Activated naive CD4-positive, alpha-beta T cell treated with Interleukin-2 at 50 U/mL for 16 hours (primary cell): ENCODE measurements at places on chromosomes 1 and 21.

GRCh38 chr1:216617081-216617875 is 106.0 kb downstream of the ESRRG start:
- DNase-seq: no peak

- no peak for DNase-seq
Measured at GRCh38 chr1:22074803-22075202, 22.3 kb downstream of the CDC42 start.

GRCh38 chr1:243287652-243288051 is 31.8 kb downstream of the SDCCAG8 start:
- no peak for DNase-seq

DNA sequence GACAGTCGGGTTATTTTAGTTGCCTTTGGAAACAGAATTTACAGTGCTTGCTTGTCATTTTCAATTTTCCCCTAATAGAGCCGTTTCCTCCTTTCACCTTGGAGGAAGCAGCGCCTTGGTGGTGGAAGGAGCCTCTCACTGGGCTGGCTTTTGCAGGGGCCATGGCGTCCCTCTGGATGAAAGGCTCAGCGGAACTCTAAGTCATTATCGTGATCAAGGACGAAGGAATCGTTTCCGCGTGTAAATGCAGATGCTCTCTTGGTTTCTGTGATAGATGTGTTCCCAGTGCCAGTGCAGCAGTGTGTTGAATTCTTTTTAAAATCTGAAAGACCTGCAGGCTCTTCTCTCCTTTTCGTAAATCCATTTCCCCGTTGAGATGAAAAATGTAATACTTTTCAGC is 126.2 kb upstream of the LMO4 start:
- no peak for DNase-seq

DNA sequence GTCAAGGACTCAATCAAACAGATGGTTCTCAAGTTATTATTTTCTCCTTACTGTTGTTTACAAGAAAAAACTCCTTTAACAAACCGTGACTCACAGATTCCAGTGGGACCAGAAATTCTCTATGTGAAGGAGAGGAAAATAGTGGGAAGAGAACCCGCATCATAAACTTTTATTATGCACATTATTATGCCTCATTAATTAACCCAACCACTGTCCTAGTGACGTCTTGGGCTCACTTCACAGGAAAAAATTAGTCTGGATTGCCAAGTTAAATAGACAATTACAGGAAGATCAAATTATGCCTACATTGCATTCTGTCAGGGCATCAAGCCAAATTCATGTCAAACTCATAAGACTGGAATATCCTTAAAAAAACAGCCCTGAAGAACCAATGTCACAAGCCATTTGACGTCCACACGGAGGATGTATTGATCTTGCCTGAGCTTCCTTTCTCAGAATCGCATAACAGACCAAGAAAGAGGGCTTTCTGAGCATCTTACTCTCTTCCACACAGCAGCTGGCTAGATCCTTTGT is 347.8 kb downstream of the DUSP10 start:
- DNase-seq: no peak

DNA sequence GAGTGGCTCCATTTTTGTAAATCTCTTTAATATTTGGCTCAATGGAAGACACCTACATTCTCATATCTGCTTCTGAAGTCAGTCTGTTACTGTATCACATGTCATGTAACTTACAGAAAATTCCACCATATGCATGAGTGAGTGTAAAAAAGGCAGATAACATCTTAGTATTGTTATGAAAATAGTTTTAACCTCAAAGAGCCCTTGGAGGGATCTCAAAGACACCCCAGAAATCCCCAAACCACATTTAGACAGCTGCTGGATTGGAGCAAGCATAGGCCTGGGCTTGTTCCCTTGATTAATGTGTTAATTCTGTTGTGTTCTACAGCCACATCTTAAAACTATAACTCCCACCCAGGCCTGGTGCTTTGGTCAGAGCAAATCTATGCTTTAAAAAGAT is 16.9 kb downstream of the MACO1 start:
- DNase-seq: no peak

- no peak for DNase-seq
Measured at GRCh38 chr1:31390071-31390470, 17.2 kb upstream of the FABP3 start.

DNA sequence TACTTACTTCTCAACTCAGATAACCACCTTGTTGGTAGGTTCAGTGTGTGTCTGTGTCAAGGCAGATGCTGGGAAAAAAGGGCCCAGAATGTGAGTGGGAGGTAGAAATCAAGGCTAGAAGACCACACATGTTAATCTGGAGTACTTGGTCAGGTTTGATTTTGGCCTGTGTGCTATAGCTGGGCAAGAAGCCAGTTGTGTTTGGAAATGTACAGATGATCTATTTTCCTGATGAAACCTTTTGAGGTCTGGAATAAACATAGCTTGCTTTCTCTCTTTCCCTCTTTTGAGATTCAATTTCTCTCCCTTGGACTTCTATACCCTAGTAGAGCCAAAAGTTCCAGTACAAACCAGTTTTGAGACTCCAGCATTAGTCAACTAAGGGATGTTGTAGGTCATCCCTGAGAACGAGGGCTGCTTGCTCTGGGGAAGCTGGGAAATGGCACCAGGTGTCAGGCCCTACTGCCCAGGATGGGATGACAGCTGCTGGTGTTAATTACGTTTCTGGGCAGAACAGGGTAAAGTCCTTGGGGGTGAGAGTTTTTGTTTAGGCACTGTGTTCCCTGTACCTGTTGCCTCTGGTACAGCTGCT is 15.8 kb downstream of the MAPKAPK2 start:
- no peak for DNase-seq

- DNase-seq: no peak
Measured at GRCh38 chr1:208432346-208432745, 188.2 kb upstream of the PLXNA2 start.

- no peak for DNase-seq
Measured at GRCh38 chr1:46581681-46582455, 22.2 kb downstream of the MKNK1 start.

DNA sequence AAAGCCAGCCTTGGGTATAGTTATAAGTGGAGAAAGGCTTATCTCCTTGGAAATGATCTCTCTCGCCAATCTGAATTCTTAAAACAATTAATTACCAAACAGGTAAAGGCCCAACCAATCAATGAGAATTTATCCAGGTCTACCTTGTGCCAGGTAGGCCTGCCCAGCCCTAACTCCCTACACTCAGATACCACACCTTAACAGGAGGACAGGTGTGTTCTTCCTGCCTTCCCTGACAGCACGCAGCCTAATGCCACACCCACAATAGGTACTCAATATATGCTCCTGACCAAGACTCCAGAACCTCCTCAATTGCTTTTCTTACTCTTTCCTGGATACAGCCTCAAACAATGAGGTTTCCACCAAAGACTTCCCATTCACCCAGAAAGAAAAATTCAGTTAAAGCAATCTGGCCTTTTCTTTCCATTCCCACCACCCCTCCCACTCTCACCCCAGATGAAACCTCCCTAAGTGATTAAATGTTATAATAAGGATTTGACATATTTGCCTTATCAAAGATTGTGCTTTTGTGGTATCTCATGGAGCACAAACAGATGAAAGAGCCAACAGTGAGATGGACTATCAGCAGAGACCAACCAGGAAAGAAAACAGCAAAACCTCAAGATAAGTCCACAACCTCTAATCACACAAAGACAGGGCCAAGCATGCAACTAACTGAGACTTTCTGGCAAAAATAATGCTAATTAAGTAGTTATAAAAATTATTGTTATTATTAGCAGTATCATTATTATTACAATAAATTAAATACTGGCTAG is 25.6 kb downstream of the TRABD2B start:
- DNase-seq: no peak

- no peak for DNase-seq
Measured at GRCh38 chr1:151981178-151981525, 12.5 kb downstream of the S100A10 start.

- DNase-seq: no peak
Measured at GRCh38 chr21:41411449-41412089, 14.5 kb upstream of the MX1 start.

- no peak for DNase-seq
Measured at GRCh38 chr21:14877581-14878228, 187.1 kb downstream of the NRIP1 start.

DNA sequence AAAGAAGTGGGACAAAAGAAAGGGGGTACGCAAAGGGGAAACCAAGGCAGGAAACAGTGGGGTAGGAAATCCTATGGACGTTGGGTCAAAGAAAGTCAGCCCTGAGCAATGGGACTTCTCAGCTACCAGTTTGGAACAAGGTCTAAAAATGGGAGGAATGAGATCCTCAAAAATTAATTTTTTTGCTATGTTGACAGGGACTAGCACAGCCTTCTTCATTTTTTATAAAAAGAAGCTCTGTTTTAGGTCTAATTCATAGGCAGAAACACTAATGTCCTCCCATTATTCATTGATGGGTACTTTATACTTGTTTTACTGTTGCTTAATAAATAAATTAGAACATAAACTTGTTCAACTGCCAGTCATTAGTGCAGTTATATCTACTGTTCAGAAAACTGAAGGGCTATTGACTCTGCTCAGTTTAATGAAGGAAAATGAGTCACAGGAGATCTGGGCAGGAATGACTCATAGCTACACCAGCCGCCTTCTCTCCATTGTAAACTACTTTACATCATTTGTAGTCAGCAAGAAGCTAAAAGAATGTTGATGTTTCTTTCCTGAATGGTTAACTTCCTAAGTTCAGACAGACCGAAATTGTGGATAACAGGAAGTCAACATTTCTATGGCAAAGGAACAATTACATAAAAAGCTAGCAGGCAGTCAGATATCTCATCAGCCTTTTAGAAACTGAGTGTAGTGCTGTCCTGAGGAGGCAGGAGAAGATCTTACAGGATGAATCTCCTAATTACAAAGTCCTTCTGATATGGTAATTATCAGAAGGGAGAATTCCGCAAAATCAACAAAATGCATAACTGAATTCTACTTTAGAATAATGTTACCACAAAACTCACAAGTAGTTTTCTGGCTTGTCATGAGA is 356.4 kb upstream of the PKN2 start:
- no peak for DNase-seq

DNA sequence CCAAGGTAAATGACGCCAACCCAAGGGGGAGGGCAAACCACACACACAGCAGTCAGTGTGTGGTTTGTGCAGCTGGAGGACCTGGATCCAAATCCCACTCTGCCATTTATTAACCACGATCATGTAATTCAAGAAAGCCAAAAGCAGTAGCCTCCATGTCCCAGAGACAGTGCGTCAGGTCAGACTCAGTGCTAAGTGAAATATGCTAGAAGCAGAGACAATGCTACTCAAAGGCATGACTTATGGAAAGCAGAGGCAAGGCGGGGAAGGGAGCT is 13.6 kb downstream of the TTC39A start:
- no peak for DNase-seq

- DNase-seq: no peak
Measured at GRCh38 chr1:183593356-183593755, 3.1 kb upstream of the NCF2 start.

GRCh38 chr1:217062586-217062985 is 339.4 kb upstream of the ESRRG start:
- DNase-seq: no peak

GRCh38 chr1:30184393-30185141 is 538.8 kb downstream of the MATN1 start:
- no peak for DNase-seq

- DNase-seq: no peak
Measured at GRCh38 chr1:15176898-15177665, 23.5 kb downstream of the TMEM51 start.

GRCh38 chr1:32929366-32929765 is 28.2 kb upstream of the TMEM54 start:
- DNase-seq: no peak

DNA sequence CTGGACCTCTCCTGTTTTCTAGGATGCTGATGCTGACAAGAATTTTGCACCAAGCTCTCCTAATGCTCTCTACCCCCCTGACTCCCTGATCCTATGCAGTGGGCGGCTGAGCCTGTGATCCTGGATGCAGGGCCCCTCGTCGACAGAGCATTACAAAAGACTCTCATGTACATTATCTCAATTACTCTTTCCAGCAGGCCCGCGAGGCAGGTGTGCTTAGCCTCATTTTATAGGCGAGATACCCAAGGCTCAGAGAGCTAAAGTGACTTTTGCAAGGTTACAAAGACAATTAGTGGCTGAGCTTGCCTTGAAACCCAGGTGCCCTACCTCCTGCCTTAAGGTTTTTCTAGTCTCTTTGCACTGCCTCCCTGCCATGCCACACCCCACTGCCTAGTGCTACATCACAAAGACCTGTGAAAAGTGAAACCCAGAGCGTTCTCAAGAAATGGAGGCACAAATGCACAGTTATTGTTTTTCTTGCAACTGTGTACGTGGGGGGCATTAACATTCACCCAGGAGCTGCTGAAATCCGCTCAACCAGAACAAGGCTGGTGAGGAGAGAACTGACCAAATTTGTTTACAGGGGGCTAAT is 10.0 kb upstream of the C8A start:
- no peak for DNase-seq

DNA sequence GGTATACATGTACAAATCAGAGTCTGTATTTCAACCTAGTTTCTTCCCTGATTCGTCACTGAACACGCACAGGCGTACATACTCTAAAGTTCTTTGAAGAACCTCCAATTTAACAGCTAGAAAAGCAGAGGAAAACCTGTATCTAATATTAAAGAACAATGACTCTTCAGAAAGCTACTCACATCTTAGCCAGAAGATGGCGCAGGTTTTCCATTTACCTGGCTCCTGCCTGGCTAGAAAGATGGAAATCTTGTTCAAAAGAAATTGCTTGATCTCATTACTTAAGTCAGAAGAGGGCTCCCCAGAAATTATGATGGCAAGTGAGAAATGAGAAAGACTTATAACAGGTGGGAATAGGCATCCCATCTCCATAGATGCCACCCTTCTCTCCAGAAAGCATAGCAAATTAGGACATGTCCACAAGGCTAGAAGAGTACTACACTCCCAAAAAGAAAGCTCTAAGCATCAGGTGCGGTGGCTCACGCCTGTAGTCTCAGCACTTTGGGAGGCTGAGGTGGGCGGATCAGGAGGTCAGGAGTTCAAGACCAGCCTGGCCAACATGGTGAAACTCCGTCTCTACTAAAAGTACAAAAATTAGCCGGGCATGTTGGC is 19.0 kb upstream of the L1TD1 start:
- DNase-seq: peak; percentile 9

GRCh38 chr1:70358921-70359564 is 4.5 kb upstream of the ANKRD13C start:
- no peak for DNase-seq

GRCh38 chr1:204294357-204294756 is 65.4 kb downstream of the PLEKHA6 start:
- DNase-seq: no peak

- DNase-seq: no peak
Measured at GRCh38 chr1:97824200-97824599, 96.6 kb downstream of the DPYD start.
